ENCODE measurements at places on chromosomes 2 and 18.

- peak; percentile 75 for DNase-seq
Measured at GRCh38 chr2:43595603-43596412, at the start of gene THADA. TSS of gene THADA (minus strand) at chr2:43596038. CDS start at chr2:43592392, 3,646 bp downstream.

GRCh38 chr2:3204031-3204821, 173.4 kb downstream of the EIPR1 start:
- no peak for DNase-seq

DNA sequence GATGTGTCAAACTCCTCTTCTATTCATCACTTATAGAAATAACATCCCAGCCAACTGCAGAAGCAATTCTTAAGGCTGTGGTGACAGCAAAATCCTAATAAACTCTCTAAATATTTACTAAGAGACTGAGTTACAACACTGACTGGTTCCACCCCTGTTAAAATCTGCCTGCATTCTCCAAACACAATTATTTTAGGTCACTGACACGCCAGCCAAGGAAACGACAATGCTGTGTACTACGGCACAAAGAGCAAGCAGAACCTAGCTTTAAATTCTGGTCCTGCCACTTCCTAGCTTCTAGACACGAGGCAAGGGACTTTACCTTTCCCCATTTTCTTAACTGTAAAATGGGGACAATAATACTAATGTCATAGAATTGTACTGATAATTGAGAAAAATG, 4.1 kb downstream of the CYRIA start:
- DNase-seq: no peak

DNA sequence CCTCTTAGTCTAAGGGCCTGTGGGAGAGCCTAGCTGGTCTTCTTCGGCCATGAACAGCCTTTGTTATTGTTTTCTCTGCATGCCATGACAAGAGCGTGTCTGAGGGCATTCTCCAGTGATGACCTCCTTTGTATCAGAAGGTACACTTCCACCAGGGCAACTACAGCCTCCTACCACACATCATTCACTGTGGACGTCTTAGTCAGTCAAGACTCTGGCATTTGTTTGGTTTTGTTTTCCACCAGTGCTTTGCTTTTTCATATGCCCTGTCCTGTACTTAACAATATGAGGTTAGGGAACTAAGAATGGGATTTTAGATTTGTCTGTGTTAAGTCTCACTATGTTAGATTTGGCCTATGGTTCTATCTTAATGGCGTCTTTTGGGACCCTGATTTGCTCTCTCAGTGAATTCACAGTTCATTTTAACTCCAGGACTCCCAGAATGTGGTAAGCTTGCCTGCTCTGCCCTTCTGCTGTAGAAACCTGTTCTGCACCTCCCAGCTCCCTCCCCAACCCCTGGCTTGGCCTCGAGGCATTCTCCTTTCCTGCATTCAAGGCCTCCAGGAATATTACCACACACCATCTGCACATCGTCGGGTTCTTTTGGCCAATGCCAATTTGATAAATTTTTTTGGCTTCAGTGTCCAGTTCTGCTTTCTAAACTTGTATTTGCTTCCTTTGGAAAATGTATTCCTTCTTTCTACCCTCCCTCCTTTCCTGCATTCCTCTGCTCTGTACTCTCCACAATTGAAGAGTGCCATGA, 42.8 kb upstream of the IL1R1 start:
- DNase-seq: no peak

GRCh38 chr2:199414465-199414864, 43.3 kb downstream of the SATB2 start:
- DNase-seq: no peak

GRCh38 chr2:131493199-131493968, 1.2 kb upstream of the MZT2A start:
- DNase-seq: no peak

DNA sequence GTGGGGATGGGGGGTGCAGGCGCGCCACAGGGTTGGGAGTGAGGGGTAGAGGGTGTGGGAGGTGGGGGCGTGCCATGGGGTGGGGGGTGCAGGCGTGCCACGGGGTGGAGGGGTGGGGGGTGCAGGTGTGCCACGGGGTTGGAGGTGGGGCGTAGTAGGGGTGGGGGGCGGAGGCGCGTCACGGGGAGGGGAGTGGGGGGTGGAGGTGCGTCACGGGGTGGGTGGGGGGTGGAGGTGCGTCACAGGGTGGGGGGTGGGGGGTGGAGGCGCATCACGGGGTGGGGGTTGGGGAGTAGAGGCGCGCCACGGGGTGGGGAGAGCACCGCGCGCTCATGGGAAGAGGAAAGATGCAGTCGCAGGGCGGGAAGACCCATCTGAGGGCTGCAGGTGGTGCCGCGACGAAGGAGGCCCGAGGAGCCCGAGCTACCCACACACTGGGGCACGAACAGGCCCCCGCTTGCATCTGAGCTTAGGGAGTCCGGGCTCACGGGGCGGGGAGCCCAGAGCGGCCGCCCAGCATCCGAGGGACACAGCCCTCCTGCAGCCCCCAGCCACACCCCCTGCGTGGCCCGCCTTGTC, 37.5 kb downstream of the SNED1 start:
- DNase-seq: no peak

DNA sequence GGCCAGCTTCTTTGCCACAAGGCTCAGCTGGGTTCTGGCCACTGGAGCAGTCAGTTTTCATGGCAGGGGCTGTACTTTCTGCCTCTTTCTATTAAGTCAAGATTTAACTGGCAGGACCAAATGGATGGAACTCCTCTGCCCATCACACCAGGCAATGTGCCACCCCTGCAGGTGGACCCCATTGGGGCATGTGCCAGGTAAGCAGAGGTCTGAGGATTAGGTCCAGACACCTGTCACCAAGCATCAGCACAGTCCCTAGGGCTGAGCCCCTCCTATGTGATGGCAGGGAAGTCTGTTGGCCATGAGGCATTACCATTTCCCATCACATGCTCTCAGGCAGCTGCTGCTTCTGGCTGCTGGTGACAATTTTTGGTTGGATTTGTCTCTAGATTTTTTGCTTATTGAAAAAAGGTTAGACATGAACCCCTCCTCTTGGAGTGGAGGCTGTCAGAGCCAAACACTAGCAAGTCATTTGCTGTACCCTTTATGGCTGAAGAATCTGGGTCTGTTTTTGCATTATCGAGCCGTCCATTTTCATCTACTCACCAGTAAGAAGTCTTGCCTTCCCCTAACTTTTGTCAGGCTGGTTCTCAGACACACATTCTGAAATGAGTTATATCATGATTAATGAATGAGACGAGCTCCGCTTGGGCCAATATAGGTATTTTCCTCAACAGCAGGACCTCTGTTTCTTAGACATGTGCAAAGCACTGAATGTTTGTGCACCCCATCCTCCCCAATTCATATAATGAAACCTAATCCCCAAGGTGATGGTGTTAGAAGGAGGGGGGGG, 328.0 kb downstream of the TSN start:
- DNase-seq: no peak

GRCh38 chr2:24247592-24247991, 72.7 kb downstream of the FAM228A start:
- DNase-seq: no peak

GRCh38 chr18:3130344-3130743, 89.4 kb downstream of the MYOM1 start:
- no peak for DNase-seq

GRCh38 chr2:191869178-191869577, 22.3 kb upstream of the CAVIN2 start:
- no peak for DNase-seq

- no peak for DNase-seq
Measured at GRCh38 chr2:177894546-177894945, 178.0 kb downstream of the PDE11A start.

GRCh38 chr2:233689501-233689900, 3.2 kb upstream of the UGT1A6 start:
- no peak for DNase-seq

GRCh38 chr2:85718885-85719492, 24.8 kb downstream of the GNLY start:
- DNase-seq: no peak

GRCh38 chr2:72012886-72013574, 134.6 kb downstream of the CYP26B1 start:
- DNase-seq: no peak

DNA sequence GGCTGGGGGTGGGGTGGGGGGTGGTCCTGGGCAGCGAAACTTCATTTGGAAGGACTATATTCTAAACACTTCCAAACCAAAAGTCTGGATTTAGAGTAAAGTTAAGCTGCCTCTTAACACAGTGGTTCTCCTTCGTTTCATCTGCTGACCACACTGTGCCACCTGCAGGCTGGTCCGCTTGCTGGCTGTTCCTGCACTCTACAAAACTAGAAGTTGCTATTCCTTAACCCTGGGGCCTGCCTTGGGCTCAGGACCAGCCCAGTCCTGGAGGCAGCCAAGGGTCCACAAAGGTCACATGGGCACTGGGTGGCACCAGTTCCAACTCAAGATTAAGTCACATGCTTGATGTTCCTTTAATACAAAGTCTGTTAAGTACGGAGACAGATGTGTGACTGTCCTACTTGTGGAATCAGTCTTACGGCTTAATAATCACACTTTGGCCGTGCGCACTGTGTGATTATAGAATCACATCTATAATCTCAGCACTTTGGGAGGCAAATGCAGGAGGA, 195.4 kb downstream of the FAM210A start:
- DNase-seq: no peak

DNA sequence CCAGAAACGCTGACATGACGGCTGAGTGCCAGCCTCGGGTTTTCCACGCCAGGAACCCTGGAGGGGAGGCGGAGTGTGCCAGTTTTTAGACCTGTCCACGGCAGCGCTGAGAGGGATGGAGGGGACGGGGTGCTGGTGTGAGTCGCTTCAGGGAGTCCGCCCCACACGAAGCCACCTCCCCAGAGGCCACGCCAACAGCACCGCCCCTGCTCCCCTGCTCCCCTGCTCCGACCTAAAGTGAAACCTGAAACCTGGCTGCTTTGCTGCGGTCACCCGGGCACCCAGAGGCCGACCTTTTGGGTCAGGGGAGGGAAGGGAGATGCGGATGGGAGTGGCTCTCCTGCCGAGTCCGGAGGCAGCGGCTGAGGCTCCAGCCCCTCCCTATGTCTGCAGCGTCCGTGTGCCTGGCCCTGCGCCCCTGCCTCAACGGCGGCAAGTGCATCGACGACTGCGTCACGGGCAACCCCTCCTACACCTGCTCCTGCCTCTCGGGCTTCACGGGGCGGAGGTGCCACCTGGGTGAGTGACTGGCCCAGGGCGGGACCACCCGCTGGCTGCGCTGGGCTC, 38.1 kb downstream of the SNED1 start:
- no peak for DNase-seq

DNA sequence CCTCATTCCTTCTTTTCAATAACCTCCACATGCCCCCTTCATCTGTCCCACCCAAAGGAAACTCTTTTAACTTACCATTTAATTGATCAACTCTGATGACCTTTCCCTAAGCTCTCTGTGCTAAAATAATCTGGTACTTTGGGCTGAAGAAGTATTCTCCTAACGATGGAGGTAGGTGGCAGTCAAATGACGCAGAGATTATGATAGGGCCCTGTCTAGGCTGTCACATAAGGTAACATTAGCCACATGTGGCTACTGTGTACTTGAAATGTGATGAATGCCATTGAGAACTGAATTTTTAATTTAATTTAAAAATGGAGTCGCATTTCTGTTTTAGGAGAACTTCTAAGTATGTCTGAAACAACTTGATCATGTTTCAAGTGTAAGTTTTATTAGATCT, 140.5 kb upstream of the TNP1 start:
- no peak for DNase-seq

DNA sequence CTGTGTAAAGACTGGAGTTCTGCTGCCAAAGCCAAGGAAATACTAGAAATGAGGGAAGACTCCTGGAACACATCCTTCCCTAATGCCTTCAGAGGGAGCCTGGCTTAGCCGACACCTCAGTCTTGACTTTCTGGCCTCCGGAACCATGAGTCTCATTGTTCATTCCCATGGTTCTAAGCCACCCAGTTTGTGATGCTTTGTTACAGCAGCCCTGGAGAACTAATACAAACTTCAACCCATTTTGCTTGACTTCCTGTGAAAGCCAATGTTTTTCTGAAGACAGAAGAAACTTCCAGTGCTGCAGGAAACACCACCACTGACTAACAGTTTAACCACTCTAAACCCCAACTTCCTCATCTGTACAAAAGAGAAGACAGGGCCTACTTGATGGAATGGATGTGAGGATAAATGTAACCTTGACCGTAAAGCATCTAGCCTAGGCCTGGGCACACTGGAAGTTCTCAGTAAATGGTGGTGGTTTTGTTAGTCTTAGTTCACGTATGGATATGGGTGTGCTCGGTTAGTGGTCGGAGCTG, 85.9 kb upstream of the RFX8 start:
- DNase-seq: no peak

DNA sequence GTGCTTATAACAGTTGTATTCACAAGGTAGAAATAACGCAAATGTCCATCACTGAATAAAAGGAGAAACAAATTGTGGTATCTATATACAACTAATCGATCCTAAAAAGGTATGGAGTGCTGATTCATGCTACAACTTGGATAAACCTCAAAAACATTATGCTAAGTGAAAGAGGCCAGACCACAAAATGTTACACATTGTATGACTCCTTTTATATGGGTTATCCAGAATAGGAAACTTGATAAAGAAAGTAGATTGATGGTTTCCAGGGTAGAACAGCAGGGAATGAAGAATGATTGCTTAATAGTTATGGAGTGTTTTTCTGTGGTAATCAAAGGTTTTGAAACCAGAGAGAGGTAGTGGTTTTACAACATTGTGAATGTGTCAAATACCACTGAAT, 432.2 kb upstream of the TRIB2 start:
- DNase-seq: no peak

DNA sequence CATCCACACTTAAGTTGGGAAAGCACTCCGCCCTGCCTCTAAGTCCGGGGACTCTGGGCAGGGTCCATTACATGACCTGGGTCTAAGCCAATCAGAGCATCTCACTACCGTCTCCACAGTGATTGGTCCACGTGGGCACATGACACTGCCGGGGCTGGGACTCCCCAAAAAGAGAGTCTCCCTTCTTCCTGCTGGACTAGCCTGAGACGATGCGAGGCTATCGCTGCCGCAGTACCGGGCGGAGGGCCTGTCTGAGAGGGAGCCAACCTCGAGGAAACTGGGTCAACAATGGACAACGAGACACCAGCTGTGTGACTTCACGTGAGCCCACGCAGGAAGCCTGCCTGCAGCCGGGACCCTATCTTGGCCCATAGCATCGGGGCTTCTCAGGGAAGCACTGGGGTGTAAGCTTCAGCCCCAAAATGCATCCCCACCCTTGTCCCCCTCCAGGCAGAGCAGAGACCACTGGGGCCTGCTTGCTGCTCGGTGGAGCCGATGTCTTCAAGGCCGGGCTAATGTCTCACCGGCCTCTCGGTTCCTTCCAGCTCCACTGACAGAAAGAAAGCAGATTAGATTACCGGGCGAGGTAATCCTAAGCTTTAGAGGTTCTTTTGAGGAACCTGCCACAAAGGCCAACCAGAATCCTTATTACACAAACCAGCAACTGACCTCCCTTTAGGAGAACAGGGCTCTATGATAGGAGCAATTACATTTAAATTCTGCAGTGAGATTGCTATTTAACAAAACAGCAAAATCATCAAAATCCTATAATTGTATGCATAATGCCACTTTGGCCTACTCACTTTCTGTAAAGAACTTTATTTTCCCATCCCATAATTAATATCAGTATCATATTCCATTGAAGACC, 21.3 kb upstream of the COPS8 start:
- DNase-seq: no peak
